Activated CD8-positive, alpha-beta memory T cell treated with anti-CD3 and anti-CD28 coated beads, Interleukin-2, amount 10 ng/mL, durations not matched to agents 7 days and 5 days (primary cell): ENCODE measurements at places on chromosomes 7 and 10.
A peak's percentile ranks its signal among the peaks of the same experiment; 100 is the strongest.

DNA sequence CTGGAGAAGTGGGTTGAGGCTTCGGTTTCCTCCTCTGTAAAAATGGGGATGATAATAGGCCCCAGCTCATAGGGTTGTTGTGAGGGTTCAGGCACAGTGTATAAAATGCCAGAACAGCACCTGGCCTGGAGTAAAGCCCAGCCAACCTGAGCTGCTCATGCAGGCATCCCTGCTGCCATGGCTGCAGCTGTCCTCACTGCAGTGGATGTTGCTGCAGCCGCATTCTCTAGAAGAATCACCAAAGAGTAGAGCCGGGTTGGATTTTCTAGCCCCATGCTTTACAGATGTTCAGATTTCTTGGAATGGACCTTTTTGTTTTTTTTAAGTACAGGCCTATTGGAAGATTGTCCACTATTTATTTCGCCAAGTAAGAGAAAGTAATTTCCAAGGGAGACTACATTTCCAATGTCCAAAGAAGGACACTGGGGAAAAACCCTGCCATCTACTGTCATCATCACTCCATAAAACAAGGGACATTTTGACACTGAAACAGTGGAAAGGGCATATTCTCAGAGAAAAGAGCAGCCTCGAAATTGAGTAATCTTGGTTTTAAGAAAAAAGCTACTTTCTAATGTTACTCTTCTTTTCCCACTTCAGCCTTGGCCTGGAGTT lies 147.5 kb upstream of the TCF7L2 start:
- H3K27ac ChIP-seq = no peak overlapping the region
- no peak overlapping the region for H3K4me3 ChIP-seq
- H3K27me3 ChIP-seq = no peaks in the 10 kb centered on the region
- no peaks in the 10 kb centered on the region for H3K4me1 ChIP-seq

GRCh38 chr7:120819861-120820260 lies 38.1 kb downstream of the TSPAN12 start:
- H3K27me3 ChIP-seq = peaks cover 14% of the 10 kb centered on the region
- DNase-seq = no peak
- H3K36me3 ChIP-seq = no peaks in the 10 kb centered on the region
- H3K27ac ChIP-seq = no peak overlapping the region

- H3K27me3 ChIP-seq = peaks cover 28% of the 10 kb centered on the region
- H3K4me1 ChIP-seq = peaks cover 44% of the 10 kb centered on the region
- H3K27ac ChIP-seq = peak overlapping the region; percentile 92
- DNase-seq = peak; percentile 86
- H3K4me3 ChIP-seq = peak overlapping the region; percentile 68
Observed at GRCh38 chr10:95295031-95295755, 4.4 kb upstream of the PDLIM1 start.

GRCh38 chr10:30463944-30464451 lies 30.0 kb downstream of the MAP3K8 start:
- no peak overlapping the region for H3K4me3 ChIP-seq
- H3K36me3 ChIP-seq = peaks cover 28% of the 10 kb centered on the region
- peaks cover 30% of the 10 kb centered on the region for H3K4me1 ChIP-seq
- no peak overlapping the region for H3K27ac ChIP-seq

DNA sequence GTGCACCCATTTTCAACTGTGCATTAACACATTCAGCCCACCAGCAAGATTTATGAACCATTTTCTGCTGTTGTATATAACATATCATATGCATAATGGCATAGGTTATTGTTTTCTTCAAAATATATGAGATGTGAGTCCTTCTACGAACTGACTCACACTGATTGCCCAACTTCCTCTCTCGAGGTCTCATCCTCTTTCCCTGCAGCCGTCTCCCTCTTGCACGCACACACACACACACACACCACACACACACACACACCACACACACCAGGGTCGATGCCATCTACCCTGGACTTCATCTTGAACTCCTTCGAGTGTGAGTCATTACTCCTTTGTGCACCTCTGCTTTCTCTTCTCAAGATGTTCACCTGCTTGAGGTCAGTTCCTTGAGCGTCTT lies 36.7 kb downstream of the EGFR start:
- H3K27me3 ChIP-seq = peaks cover 3% of the 10 kb centered on the region
- H3K36me3 ChIP-seq = no peaks in the 10 kb centered on the region
- no peak overlapping the region for H3K4me3 ChIP-seq
- DNase-seq = no peak

DNA sequence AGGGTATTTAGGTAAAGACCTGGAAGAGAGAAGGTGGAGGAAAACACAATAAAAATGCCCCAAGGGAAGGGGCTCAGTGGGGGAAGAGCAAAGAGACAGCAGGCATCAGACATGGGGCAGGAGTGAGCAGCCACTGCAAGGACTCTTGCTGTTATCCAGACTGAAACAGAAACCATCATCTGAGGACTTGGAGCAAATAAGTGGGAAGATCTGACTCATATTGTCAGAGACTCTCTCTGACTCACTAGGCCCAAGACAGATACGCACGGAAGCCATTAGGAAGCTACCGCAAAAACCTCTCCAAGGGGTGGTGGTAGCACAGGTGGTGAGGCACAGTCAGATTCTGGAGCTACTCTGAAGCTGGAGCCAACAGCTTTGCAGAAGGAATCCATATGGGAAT lies 110.7 kb downstream of the RNF32 start:
- peaks cover 14% of the 10 kb centered on the region for H3K4me1 ChIP-seq
- peak; percentile 78 for DNase-seq
- H3K4me3 ChIP-seq = no peak overlapping the region

DNA sequence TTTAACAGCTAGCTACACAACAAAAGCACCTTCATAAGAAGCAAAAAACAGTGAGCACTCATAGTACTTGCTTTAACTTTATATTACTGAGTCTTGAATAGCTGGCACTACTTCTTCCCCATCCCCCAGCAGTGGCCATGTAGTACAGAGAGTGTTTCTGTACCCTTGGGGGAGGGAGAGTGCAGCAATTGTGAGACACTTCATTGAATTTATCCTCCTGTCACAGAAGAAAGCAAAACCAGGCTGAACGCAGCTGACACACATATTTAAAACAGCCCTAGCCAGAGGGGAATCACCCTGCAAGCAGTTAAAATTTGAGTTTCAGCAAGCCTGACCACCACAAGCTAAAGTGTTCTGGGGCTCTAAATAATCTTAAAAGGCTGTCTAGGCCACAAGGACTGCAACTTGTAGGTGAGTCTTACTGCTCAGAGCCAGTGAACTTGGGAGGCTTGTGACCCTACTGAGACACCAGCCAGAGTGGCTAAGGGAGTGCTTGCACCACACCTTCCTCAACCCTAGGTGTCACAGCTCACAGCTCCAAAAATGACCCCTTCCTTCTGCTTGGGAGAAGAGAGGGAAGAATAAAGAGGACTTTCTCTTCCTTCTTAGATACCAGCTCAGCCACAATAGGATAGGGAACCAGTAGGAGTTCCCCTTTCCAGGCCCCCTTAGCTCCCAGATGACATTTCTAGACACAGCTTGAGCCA lies 97.7 kb upstream of the MEOX2 start:
- H3K4me1 ChIP-seq = no peaks in the 10 kb centered on the region
- no peaks in the 10 kb centered on the region for H3K27me3 ChIP-seq
- no peak overlapping the region for H3K27ac ChIP-seq

GRCh38 chr10:118835682-118836326 lies 81.0 kb upstream of the CACUL1 start:
- no peak for DNase-seq
- peaks cover 10% of the 10 kb centered on the region for H3K27me3 ChIP-seq
- H3K36me3 ChIP-seq = peaks cover 2% of the 10 kb centered on the region
- H3K27ac ChIP-seq = no peak overlapping the region

GRCh38 chr10:121065330-121065729 lies 214.2 kb downstream of the WDR11 start:
- peaks cover 11% of the 10 kb centered on the region for H3K4me1 ChIP-seq
- no peaks in the 10 kb centered on the region for H3K27me3 ChIP-seq
- no peak overlapping the region for H3K27ac ChIP-seq
- H3K36me3 ChIP-seq = no peaks in the 10 kb centered on the region

- H3K27ac ChIP-seq = no peak overlapping the region
- no peak for DNase-seq
- no peaks in the 10 kb centered on the region for H3K36me3 ChIP-seq
- no peaks in the 10 kb centered on the region for H3K27me3 ChIP-seq
- H3K4me1 ChIP-seq = no peaks in the 10 kb centered on the region
- H3K4me3 ChIP-seq = no peak overlapping the region
Observed at GRCh38 chr10:20276127-20276979, 460.1 kb downstream of the PLXDC2 start.

GRCh38 chr7:21773326-21773725 lies 172.4 kb downstream of the CDCA7L start:
- DNase-seq = no peak
- H3K4me3 ChIP-seq = no peak overlapping the region
- no peaks in the 10 kb centered on the region for H3K36me3 ChIP-seq
- peaks cover 21% of the 10 kb centered on the region for H3K27me3 ChIP-seq
- no peak overlapping the region for H3K27ac ChIP-seq
- H3K4me1 ChIP-seq = no peaks in the 10 kb centered on the region

- peaks cover 62% of the 10 kb centered on the region for H3K27me3 ChIP-seq
- no peaks in the 10 kb centered on the region for H3K36me3 ChIP-seq
- no peak for DNase-seq
- no peak overlapping the region for H3K4me3 ChIP-seq
Observed at GRCh38 chr10:93079663-93080349, 6.1 kb downstream of the CYP26A1 start.

DNA sequence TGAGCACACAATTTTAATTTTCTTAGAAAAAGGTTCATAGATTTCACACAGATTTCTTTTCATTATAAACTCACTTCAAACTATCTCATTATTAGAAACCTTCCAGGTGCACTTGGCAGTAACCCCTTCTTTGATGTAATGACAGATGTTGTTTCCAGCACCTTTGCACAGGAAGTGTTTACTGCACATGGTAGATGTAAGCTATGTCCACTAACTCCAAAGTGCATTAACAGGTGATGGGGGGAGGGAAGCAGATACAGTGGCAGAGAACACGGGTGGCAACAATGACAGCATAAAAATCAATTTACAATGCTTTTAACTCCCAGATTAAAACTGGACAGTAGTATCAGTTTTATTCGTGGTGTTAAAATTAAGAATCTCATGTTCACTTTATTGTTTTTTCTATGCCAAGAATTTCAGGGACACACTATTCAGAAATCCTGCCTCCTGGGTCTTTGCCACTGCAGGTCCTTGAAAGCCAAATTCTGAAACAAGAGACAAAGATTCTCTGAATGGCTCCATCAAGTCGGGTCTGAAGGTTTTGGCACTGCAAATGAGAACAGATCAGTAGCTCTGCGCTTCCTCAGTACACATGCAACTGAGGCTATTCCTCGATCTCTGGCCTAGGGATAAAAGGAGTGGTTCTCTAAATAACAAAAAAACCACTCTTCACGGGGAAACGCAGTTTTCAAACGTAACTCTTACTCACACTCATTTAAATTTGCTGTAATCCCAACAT lies 187.7 kb downstream of the JAZF1 start:
- H3K4me3 ChIP-seq = no peak overlapping the region
- DNase-seq = no peak
- H3K27me3 ChIP-seq = no peaks in the 10 kb centered on the region
- H3K27ac ChIP-seq = no peak overlapping the region
- H3K4me1 ChIP-seq = peaks cover 5% of the 10 kb centered on the region
- H3K36me3 ChIP-seq = peaks cover 5% of the 10 kb centered on the region

DNA sequence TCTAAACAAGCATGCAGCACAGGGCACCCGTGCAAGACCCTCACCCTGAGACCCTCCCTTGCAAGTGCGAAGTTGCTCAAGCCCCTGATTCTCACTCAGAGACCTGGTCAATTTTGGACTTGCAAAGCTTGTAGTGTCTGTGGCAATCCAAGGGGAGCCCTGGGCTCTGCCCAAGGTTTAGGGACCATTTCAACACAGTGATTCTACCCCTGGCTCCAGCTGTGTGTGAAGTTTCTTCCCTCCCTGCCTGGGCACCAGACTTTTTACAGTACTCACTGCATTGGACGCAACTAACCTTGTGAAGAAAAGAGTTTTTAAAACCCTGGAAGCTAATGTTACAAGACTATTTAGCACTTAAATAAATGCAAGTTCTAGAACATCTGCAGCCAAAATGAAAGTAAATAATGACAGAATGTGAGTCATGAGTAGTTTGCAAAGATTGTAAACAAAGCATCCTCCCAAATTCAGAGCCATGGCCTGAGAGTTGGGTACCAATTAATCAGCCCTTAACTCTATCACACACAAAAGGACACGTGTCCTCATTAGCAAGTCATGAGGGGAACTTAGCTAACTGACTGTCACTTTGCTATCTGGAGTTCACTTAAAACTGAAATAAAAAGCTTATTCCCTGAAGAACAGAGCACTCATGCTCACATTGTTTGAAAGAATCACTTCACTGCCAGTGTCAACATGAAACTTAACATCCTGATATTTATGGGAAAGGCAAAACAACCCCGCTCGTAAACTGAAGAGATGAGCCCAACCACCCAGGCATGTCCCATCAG lies 48.1 kb downstream of the RGS10 start:
- no peaks in the 10 kb centered on the region for H3K27me3 ChIP-seq
- H3K27ac ChIP-seq = peak overlapping the region; percentile 79
- peaks cover 71% of the 10 kb centered on the region for H3K4me1 ChIP-seq
- H3K4me3 ChIP-seq = no peak overlapping the region

GRCh38 chr7:95794917-95795515 lies 22.7 kb downstream of the DYNC1I1 start:
- no peak overlapping the region for H3K27ac ChIP-seq
- no peaks in the 10 kb centered on the region for H3K4me1 ChIP-seq
- no peak for DNase-seq

GRCh38 chr10:24513155-24513554 lies 210.5 kb downstream of the ARHGAP21 start:
- no peak overlapping the region for H3K27ac ChIP-seq
- no peaks in the 10 kb centered on the region for H3K4me1 ChIP-seq
- no peak overlapping the region for H3K4me3 ChIP-seq
- no peaks in the 10 kb centered on the region for H3K36me3 ChIP-seq
- no peak for DNase-seq

DNA sequence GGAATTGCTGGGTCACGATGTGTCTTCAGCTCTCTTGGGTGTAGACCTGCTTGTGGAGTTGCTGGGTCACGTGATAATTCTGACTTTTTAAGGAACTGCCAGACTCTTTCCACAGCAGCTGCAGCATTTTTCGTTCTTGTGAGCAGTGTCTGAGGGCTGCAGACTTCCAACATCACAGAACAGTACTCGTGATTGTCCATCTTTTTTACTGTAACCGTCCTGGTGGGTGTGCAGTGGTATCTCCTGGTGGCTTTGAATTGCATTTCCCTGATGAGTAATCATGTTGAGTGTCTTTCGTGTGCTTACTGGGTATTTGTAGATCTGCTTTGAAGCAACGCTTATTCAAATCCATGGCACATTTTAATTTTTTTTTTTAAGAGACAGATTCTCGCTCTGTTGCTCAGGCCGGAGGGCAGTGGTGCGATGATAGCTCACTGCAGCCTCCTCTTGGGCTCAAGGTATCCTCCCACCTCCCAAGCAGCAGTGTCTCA lies 22.7 kb downstream of the INPP5A start:
- H3K27ac ChIP-seq = no peak overlapping the region
- DNase-seq = no peak
- H3K4me1 ChIP-seq = peaks cover 12% of the 10 kb centered on the region
- peaks cover 2% of the 10 kb centered on the region for H3K27me3 ChIP-seq
- no peaks in the 10 kb centered on the region for H3K36me3 ChIP-seq
- H3K4me3 ChIP-seq = no peak overlapping the region
